ENCODE measurements at places on chromosomes 2 and 18. TPM values are rescaled to one million over a fixed set of nuclear protein-coding genes. Genes with fewer than 3 reads are reported as not detected.
A peak's percentile ranks its signal among the peaks of the same experiment; 100 is the strongest.

HOXD10 gene
- total RNA-seq = not detected

CCDC178 gene
- total RNA-seq = not detected

ARMC9 gene
- total RNA-seq = 68.5 TPM

SPOPL gene
- total RNA-seq = 28.7 TPM

- no peaks in the 10 kb centered on the region for H3K27me3 ChIP-seq
- H3K4me3 ChIP-seq = peak overlapping the region; percentile 53
- H3K36me3 ChIP-seq = no peaks in the 10 kb centered on the region
- peak; percentile 18 for DNase-seq
- peaks cover 7% of the 10 kb centered on the region for H3K4me1 ChIP-seq
- H3K27ac ChIP-seq = no peak overlapping the region
Measured at GRCh38 chr2:23351388-23352141, 33.4 kb upstream of the KLHL29 start.

DNA sequence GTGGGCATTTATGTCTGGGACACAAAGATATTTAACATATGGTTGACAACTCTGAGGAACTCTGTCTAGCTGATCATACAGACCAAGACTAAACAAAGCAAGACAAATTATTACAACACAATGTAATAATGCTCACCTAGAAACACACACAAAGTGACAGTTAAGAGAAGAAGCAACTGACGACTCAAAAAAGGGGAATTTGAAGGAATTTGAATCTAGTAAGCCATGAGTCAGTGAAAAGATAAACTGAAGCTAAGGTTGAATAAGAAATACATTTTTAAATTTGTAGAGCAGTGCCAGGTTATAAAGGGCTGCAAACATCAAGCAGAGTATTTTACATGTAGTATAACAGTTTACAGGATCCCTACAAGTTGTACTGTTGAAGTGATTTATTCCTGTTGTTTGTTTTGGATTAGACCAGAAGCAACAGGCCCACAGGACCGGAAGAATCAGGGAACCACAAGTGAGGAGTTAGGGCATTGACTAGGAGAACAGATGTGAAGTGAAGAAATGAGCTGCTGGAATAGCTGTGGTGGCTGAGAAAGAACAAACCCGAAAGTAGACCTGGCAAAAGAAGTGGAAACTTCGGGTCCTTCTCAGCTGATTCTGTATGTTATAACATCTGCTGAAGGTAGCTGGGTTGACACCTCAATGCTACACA, 35.6 kb downstream of the IFIH1 start:
- no peak overlapping the region for H3K4me3 ChIP-seq
- H3K36me3 ChIP-seq = peaks cover 15% of the 10 kb centered on the region
- H3K4me1 ChIP-seq = peaks cover 4% of the 10 kb centered on the region
- no peak overlapping the region for H3K27ac ChIP-seq

DNA sequence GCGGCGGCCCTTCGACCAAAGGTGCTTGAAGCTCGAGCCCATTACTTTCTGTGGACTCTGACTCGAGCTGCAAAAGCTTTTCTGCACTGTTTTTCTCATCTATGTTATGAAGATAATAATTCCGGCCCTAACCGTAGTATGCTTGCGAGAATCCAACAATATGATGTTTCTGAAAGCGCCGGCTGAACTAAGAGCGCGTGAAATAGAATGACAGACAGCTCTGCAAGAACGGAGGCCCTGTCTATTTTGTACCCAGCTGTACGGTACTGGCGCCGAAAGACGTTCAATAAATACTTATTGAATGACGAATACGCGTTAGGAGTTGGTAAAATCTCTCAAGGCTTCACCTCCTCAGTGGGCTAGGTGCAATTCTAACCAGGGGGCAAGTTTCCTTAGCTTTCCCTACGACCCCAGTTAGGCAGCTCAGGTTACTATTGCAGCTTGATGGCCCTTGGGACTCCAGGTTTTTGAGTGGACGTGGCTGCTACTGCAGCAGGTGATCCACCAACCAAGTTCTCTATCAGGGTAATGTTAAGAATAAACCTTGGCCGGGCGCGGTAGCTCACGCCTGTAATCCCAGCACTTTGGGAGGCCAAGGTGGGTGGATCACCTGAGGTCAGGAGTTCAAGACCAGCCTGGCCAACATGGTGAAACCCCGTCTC, 570 bp downstream of the SCRN3 start:
- no peaks in the 10 kb centered on the region for H3K36me3 ChIP-seq
- H3K4me1 ChIP-seq = peaks cover 22% of the 10 kb centered on the region
- H3K27ac ChIP-seq = peak overlapping the region; percentile 66
- peak overlapping the region; percentile 78 for H3K4me3 ChIP-seq
- no peaks in the 10 kb centered on the region for H3K27me3 ChIP-seq

DNA sequence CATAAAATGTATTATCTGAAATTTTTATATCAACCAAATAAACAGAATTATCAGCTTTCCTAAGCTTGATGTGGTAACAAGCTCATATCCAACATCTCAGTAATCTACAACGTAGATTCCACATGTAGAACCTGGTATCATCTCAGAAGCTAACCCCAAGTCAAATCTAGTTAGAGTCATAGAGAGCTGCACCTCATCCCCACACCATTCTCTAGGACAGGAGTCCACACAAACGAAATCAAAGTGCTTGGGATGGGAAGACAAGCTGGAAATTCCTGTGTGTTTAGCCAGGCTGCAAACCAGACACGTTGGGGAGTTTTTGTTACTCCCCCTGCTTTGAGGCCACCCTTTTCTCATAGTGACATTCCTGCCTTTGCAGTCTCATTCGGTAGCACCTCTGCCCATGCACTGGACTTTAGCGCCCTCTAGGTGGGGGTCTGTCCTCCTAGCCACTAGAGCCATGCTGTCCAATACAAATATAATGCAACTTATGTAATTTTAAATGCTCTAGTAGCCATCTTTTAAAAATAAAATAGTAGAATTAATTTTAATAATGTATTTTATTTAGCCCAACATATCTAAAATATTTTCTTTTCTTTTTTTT, 28.1 kb upstream of the SATB2 start:
- H3K4me1 ChIP-seq = no peaks in the 10 kb centered on the region
- no peaks in the 10 kb centered on the region for H3K27me3 ChIP-seq
- no peak overlapping the region for H3K4me3 ChIP-seq
- H3K36me3 ChIP-seq = no peaks in the 10 kb centered on the region
- H3K27ac ChIP-seq = no peak overlapping the region

DNA sequence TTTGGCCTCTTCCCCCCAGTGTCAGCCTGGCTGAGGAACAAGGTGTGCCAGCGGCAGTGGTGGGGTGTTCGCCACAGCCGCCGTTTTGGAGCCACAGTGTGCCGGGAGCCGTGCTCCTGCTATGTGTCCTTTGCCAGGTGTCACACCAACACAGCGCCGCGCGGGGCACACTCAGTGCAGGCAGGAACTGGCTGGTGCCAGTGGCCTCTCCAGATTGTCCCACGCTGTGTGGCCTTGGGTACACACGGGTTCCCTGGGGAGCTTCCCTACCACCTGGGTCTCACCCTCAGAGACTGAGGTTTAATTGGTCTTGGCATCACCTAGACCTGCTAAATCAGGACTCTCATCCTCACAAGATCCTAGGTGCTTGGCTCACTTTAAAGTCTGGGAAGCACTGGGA, 171.6 kb downstream of the LDLRAD4 start:
- H3K27me3 ChIP-seq = no peaks in the 10 kb centered on the region
- H3K4me1 ChIP-seq = peaks cover 4% of the 10 kb centered on the region
- H3K36me3 ChIP-seq = no peaks in the 10 kb centered on the region
- DNase-seq = no peak
- no peak overlapping the region for H3K4me3 ChIP-seq
- H3K27ac ChIP-seq = no peak overlapping the region

GRCh38 chr18:34397286-34397896, 172.7 kb upstream of the NOL4 start:
- DNase-seq = no peak
- H3K4me1 ChIP-seq = no peaks in the 10 kb centered on the region
- no peak overlapping the region for H3K4me3 ChIP-seq

GRCh38 chr2:186059096-186059495, 320.5 kb downstream of the FSIP2 start:
- H3K36me3 ChIP-seq = no peaks in the 10 kb centered on the region
- H3K27ac ChIP-seq = no peak overlapping the region
- DNase-seq = no peak
- H3K4me1 ChIP-seq = no peaks in the 10 kb centered on the region
- no peaks in the 10 kb centered on the region for H3K27me3 ChIP-seq
- H3K4me3 ChIP-seq = no peak overlapping the region
